ENCODE measurements at places on chromosomes 3 and 15.

DNA sequence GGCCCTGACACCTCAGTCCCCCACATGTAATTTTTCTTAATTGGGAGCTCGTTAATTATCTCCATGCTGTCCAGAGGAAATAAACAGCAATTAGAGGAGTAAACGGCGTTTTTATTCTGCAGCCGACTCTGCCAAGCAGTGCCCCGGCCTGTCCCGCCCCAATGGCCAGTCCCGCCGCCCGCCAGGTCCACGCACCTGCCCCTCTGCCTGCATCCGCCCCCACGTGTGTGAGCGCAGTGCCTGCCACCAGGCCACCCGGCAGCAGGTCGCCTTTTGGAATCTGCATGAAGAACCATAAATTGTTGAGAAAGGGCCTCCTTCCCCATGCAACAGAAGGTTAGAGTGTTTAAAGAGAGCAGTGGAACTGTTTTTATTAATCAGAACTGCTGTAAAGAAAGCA is 87.5 kb upstream of the LINGO1 start:
- DNase-seq, result no peak

- no peak for DNase-seq
Observed at GRCh38 chr3:99576904-99577559, 61.4 kb upstream of the COL8A1 start.

- DNase-seq, result no peak
Observed at GRCh38 chr15:49494842-49495241, 71.8 kb downstream of the FGF7 start.

GRCh38 chr3:14458434-14459275 is 56.2 kb downstream of the SLC6A6 start:
- DNase-seq, result no peak

- no peak for DNase-seq
Observed at GRCh38 chr3:59046839-59047238, 3.0 kb downstream of the CFAP20DC start.

DNA sequence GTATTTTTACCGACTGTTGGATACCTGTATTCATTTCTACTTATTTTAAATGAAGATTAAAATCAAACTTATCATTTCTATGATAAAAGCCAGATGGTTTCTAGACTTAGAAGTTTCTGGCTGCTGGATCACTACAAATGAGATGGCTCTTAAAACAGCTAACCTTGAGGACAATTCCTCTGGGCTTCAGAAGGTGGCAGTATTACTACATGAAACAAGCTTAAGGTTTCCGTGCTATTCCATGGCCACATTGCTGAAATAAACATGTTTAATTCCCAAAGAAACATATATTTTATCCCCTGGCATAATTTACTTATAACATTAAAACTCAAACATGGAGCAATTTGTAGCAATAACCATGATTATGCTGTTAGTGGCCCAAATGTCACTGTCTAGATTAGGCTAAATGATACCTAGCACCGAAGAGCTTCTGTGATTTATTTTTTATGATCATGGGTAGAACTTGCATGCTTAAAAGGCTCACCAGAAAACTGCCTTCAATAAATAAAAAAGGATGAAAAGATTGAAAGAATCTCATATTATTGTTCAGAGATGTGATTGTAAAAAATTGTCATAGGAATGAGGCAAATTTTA is 204.0 kb upstream of the NANOGP8 start:
- no peak for DNase-seq

DNA sequence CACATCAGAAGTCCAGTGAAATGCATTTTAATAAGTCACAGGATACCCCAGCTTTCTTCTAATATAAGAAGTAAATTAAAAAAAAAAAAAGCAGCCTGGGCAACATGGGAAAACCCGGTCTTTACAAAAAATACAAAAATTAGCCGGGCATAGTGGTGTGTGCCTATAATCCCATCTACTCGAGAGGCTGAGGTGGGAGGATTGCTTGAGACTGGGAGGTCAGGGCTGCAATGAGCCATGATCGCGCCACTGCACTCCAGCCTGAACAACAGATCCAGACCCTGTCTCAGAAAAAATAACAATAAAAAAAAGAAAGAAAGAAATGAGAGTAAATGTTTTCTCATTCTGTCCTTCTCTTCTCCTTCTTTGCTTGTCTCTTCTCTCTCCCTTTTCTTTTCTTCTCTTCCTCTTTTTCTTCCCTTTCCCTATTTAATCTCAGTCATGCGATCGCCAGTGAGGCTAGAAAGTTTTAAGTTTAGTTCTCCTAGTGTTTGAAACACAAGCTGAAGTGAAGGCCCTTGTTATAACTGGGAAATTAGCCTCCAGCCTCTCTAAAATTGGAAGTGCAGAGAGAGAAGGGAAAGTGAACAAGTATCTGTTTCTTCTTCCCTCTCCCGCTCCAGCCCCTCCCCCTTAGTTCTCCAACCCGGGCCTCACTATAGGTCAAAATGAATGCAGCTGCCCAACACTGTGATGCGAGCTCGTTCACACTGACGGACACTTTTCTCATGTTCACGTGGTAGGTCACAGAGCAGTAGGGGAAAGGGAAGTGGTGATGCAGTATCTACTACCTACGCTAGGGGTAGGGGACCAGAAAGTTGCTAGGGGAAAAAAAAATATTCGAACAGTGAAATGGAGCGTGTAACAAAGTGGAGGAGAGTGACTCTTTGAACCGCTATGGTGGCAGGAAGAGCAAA is 23.5 kb upstream of the TSC22D2 start:
- no peak for DNase-seq

DNA sequence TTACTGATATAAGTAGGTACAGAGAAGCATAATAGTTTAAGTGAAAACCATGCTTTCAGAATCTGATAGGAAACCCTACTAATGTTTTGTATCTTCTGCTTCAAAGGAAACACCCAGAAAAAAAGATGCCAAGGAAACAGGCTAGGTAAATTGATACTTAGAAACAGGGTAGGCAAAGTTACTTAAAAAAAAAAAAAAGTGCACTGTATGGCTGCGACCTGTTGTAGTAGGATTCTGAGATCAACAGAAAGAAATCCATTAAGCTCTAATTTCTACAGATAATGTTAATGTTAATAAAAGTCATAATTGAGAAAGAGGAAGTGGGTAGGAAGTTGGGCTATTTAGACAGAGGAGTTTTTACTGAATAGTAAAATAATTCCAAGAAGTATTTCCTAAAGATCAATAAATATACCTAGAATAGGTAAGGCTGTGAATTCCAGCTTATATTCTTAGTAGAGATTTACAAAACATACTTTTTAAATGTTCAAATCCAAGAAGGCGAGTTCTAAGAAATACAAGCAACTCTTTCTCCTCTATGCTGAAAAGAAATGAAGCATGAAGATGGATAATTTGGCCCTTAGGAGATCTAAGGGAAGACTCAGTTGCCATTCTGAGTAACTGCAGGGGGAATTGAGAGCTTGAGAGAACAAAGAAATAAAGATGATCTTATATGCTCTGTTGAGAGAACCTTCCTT is 24.1 kb upstream of the STT3B start:
- no peak for DNase-seq

GRCh38 chr15:87702270-87702669 is 554.3 kb downstream of the NTRK3 start:
- DNase-seq, result no peak

DNA sequence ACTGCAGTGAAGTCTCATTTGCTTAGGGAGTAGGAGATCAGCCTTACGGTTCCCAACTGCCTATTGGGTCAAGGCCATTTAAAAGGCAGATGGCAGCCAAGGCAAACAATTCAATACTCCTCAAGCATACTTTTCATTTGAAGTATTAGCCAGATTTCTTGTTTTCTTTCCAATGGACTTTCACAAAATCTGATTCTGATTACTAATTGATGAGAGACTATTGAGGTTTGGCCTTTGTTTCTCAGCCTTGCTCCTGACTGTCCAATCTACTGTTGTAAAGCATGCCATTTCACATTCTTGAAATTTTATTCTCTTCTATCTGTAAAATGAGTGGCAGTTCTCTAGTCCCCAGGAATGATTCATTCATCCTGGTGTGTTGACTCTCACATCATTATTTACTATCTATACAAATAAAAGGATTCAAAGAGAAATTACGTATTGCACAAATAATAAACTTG is 166.2 kb upstream of the TGFBR2 start:
- no peak for DNase-seq

- DNase-seq, result no peak
Observed at GRCh38 chr3:151011427-151011826, 38.9 kb upstream of the CLRN1 start.

GRCh38 chr3:100261485-100261903 is 702 bp downstream of the TBC1D23 start:
- no peak for DNase-seq

DNA sequence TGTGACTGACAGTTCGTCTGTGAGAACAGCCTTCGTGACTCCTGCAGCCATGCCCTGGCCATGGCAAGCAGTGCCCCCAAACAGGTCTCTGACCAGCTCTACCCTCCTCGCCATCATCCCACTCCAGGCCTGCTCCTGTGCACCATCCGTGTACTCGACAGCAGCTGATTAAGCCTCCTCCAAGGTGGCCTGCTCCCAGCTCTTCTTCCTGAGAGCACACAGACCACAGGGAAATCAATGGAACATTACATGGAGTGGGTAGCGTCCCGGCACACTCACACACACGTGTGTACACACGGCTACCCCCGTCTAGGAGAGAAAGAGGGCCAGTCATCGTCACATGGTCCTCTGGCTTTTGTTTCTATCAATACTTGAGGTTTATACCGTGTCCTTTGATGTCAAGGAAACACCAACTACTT is 21.1 kb downstream of the ANXA2 start:
- DNase-seq, result no peak

DNA sequence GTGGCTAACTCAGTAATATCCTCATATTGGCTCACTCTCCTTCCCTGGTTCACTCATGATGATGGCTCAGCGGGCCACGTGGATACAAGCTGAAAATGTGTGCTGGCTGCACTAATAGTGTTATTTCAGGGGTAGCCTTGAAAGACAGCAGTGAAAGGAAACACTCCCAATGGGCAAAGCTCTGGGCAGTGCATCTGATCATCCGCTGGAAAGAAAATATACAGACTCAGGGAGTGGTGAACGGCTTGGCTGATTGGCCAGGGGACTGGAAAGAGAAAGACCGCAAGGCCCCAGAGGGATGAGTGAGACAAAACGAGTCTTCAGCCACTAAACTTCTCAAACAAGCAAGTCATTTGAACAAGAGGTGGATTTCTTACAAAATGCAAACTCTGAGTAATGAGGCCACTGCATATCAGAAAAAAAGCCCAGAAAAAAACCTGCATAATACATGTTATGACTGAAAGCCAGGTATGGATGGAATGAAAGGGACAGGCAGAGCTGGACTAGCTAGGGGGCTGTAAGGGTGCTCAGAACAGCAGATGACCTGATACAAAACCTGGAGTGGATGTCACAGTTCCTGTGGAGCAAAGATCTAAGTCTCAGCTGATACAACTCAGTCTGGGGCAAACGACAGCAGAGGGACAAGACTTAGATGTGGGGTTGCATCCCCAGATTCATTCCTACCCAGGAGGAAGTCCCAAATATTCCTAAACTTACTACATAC is 33.3 kb downstream of the CMTM6 start:
- no peak for DNase-seq

GRCh38 chr15:99504071-99504822 is 61.5 kb upstream of the MEF2A start:
- no peak for DNase-seq

DNA sequence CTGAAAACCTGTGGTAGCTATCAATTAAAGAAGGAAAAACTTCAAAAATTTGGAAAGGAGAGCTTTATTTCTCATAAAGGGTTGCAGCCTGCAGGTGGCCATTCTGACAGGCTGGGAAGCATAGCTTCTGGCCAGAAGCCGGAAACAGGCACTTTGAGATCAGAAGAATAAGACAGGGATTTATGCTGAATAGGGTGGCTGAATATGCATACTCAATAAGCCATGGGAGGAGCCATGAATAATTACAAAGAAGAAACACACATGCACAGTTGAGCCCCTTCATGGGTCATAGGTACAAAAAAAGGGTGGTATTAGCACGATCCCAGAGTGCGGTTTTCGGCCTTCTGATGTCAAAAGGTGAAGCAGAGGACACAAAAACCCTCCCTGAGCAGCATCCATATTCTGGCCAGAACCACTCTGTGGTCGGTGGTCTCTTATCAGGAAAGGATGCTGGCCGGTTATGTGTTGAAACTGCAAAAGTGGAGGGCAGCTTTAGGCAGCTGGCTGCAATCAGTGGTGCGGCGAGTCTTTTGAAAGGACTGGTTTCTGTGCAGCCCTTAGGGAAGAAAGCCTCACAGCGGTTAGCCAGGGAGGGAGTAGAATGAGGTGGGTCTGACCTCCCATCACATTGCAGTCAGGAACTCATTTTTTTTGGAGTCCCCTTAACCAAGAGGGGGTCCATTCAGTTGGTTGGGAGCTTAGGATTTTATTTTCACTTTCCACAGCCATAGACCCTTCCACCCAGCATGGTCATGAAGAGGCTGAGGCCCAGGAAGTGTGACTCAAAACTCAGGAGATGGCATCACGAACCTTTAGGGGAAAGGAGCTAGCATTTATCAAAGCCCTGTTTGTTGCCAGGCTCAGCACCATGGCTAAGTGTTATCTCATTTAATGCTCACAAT is 34.7 kb upstream of the CCDC174 start:
- DNase-seq, result no peak

- no peak for DNase-seq
Observed at GRCh38 chr15:80828796-80829195, 49.6 kb downstream of the CEMIP start.

DNA sequence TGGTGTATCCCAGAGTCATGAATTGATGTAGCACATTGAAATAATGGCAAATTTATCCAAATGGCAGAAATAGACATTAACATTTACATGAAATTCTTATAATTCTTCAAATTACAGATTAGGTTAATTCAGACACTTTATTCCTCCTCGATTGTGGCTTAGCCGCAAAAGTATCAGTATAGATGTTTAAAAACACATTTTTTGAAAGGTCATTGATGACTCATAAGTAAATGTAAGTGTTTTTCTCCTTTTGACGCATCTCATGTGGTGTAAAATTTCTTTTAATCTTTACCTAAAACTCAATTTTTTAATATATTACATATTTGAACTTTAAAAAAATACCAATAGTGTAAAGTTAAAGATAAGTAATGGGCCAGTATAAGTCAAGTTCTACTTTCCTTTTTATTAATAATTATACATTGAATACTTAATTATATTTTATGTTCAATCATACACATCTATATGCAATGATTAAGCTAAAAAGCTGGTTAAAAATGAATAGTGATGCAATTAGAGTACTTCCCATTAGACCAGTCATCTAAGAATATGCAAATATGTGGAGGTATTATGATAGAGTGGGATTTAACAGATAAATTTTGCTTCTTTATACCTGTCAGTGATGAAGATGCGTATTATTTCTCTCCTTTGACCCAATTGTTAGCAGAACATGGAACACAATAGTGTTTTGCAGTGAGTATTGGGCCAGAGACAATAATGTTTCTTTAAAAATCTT is 678.1 kb upstream of the DPPA4 start:
- no peak for DNase-seq

- no peak for DNase-seq
Observed at GRCh38 chr3:141740349-141740748, 2.3 kb downstream of the RNF7 start.

GRCh38 chr3:134079111-134079547 is 49.4 kb upstream of the SLCO2A1 start:
- DNase-seq, result no peak

DNA sequence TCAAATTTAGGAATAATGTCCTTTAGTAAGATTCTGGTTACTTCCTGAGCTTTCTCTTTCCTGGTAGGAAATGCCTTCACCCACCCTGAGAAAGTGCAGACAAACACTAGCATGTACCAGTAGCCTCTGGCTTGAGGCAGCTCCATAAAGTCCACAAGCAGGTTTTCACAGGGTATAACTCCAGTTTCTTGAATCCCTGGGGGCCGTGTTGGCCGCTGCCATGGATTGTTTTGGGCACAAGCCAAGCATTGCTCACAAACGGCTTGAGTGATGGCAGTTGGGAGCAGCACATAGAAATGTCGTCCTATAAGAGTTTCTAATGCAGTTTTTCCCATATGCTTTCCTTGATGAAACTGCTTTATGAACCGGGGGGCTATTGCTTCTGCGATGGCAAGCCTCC is 164.1 kb downstream of the STXBP5L start:
- no peak for DNase-seq

Data from amniotic stem cell (primary cell).